ENCODE measurements at places on chromosomes 7 and 10.

DNA sequence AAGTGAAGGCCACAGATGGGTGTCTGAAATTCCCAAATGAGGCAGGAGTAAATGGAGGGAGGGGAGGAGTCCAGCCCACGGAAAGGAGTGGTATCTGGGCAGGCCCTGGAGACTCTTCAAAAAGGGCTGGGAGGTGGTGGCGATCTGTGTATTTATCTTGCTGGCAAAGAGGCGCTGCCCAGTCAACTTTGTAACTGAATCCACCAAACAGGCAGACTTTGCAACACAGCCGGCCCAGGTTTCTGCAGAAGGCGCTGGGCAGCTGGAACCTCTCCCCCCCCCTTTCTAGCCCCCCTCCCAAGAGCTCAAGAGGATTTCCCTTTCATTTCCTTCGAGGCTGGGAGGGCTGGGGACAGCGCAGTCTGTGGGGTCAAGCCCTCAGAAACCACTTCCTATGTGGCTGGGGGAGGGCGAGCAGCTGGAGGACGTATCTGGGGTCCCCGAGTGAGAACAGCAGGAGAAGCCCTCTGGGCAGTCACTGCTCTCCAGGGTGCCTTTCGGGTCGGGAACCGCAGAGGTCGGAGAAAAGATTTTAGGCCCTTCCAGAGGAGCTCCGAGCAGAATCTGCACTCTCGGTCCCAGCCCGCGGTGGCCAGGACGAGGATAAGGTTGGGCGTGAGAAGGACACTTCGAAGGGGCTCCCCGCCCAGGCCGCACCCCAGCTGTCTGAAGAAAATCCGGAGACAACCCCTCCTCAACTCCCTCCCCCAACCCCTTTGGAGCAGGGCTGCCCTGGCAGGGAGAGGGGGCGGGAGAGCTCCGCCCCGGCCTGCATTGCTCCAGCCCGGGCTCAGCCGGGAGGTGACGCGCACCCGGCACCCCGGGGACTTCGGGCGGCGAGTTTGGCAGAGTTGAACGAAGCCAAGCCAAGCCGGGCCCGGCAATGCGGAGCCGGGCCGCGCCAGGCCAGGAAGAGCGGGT, 965 bp downstream of the ZCCHC24 start:
- no peak for DNase-seq

DNA sequence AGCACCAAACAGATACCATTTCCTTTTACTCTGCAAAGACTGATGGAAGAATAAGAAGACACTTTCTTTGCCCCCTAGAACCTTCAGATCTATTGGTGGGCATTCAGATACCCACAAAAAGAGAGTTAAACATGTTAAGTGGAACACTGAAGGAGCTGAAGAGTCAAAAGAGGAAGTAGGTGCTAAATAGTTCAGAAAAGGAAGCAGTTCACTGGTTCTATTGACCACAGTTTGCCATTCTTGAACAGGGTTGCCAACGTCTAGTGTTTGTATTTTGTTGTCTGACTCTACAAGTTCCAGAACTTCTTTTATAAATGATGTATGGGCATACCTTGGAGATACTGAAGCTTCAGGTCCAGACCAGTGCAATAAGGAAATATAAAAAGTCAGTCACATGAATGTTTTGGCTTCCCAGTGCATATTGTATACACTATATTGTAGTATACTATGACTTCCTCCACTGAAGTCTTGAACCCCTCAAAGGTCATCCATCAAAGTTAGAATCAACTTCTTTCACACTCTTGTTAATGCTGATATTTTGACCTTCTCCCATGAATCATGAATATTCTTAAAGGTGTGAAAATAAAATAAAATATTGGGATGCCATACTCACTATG, 47.5 kb upstream of the AGR3 start:
- no peak for DNase-seq

GRCh38 chr7:48147078-48147591, 24.1 kb upstream of the ABCA13 start:
- DNase-seq = no peak

DNA sequence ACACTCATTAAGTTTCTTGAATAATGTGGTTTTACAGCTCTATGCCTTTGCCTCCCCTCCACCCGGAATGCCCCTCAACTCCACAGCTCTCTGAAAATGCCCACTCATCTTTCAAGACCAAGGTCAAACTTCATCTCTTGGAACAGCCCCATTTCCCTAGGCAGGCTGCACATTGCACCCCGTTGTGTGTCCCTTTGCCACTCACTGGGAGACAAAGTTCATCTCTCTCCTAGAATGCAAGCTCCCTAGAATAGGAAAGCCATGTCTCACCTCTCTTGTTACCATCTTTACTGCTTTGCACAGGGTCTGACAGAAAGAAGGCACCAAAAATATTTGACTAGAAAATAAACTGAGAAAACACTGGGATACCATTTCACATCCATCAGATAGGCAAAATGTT, 33.3 kb downstream of the UBE2H start:
- DNase-seq = no peak

DNA sequence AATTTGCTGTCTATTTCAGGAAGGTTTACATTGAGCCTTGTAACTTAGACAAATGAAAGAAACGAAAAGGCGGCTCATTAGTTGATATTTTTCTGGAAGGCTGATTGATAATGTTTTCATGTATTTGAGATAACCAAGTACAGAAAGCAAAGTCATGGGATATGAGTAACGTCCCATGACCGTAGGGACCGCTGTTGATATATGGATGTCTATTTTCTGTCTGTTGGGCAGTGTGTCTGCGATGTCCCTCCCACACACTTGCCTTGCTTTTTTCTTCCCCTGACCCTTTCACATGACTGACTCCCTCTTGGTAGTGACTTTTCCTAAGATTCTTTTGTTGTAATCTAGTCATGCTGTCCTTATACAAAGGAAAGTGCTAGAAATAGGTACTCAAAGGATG, 57.0 kb upstream of the GPR158 start:
- no peak for DNase-seq

DNA sequence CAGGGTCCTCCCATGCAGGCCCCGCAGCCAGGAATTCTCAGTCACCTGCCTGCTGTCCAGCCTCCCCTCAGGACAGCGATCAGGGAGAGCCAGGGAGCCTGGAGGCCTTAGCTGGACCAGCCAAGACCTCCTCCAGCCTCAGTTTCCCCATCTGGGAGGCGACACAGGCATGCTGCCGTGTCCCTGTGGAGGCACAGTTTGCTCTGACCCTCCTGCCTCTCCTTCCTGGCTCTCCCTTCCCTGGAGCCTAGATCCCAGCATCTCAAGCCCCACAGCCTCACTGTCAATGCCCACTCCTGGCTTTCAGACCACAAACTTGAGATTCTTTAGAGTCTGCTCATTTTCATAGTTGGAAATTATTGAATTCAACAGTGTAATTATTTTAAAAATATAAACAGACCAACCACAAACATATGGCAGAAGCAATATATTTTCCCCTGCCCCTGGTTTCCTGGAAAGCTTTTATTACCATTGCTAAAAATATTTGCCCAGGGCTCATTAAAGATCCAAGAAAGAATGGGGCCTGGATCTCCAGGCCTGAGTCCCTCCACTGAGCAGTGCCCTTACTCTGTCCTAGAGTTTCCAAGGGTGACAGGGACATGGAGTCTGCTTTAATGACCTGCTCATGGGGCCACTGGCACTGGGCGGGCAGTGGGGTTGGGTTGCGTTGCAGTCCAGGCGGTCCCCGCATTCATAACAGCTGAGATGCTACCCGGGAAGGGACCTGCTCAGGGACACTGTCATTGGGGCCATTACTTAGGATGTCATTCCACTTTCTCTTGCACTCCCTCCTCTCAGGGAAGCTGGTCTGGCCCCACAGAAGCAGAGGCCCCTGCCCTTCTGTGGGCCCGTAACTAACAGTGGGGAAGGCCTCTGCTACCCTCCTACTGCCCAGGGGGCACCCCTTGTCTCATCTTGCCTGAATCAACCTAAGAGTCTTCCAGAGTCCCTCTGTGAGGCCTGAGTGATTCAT, 81.6 kb upstream of the CHST15 start:
- no peak for DNase-seq

- no peak for DNase-seq
Observed at GRCh38 chr7:33936503-33936902, 31.2 kb downstream of the BMPER start.

GRCh38 chr10:61937631-61938351, 36.3 kb downstream of the ARID5B start:
- DNase-seq = no peak

DNA sequence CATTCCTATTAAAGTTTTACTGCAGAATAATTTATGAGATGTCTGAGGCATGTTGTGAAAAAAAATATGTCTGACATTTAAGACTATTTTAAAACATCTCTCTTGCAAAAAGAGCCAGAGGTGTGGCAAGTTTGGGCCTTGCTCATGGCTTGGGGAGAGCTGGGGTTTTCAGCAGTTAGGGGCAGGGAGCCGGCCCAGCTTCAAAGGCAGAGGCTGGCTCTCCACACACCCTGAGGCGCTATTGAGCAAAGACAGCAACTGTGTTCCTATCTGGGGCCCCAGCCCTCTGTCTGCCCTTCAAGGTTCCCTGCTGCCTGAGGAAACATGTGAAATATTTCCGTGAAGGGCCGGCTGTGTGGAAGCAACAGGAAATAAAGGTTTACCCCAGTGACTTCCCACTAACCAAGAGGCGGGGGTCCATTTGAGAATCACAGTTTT, 94.0 kb downstream of the SORBS1 start:
- DNase-seq = no peak
